Fibroblast of lung (primary cell): ENCODE measurements at places on chromosomes 7 and 10.

DNA sequence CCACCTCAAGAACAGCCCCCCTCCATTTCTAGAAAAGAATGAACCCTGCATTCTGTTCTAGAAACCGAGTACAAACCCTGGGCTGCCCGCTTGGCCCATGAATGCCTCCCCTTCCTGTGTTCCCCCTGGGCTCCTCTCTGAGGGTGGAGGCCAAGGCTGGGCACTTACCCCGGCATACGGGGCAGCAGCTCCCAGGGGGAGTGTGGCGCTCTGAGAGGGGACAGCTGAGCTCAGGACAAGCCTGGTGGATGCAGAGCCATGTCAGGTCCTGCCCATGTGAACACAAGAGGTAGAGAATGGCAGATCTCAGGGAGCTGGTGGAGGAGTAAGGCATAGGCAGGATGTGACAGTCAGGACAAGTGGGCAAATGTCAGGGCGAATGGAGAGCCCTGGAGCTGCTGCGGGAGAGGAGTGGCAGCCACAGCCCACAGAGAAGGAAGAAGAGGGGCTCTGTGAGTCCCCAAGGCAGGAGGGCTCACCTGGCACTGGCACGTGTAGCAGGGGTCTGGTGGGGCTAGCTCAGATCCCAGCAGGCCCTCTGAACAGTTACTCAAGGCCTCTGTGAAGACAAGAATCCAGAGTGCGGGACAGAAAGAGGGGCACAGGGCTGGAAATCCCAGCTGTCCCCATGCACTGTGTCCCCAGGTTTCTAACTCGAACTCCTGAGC lies 18.9 kb downstream of the ATP6V1F start:
- no peak for DNase-seq

- no peak for DNase-seq
Observed at GRCh38 chr10:129814681-129815646, 149.1 kb downstream of the EBF3 start.

DNA sequence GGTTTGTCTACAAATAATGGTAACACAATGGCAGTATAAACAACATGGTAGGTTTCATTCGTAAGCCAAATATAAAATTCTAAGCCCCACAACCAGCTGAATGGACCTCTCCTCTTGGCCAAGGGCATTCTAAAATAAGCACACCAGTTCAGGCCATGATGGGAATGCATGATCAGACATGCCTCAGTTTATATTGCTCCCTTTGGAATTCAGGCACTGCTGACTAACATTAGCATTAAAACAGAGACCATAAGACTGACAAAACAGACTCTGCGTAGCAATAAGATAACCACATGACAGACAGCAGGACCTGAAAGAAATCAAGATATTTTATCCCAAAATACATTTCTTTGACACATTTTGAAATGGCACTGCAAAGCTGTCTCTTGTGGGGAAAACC lies 125.8 kb downstream of the FAM107B start:
- no peak for DNase-seq

DNA sequence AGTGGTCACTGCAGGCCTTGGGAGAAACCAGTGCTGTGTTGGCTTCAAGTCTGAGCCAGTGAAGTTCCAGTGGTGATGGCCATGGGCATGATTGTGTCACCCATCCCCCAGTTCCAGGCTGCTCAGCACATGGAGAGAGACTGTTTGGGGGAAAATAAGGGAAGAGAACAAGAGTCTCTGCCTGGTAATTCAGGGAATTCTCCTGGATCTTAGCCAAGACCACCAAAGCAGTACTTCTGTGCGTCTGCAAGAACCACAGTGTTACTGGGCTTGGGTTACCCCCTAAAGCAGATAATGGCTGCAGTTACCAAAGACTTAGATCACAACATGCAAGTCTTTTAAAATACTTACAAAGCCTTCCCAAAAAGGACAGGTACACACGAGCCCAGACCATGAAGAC lies 225.0 kb upstream of the SEMA3C start:
- no peak for DNase-seq

DNA sequence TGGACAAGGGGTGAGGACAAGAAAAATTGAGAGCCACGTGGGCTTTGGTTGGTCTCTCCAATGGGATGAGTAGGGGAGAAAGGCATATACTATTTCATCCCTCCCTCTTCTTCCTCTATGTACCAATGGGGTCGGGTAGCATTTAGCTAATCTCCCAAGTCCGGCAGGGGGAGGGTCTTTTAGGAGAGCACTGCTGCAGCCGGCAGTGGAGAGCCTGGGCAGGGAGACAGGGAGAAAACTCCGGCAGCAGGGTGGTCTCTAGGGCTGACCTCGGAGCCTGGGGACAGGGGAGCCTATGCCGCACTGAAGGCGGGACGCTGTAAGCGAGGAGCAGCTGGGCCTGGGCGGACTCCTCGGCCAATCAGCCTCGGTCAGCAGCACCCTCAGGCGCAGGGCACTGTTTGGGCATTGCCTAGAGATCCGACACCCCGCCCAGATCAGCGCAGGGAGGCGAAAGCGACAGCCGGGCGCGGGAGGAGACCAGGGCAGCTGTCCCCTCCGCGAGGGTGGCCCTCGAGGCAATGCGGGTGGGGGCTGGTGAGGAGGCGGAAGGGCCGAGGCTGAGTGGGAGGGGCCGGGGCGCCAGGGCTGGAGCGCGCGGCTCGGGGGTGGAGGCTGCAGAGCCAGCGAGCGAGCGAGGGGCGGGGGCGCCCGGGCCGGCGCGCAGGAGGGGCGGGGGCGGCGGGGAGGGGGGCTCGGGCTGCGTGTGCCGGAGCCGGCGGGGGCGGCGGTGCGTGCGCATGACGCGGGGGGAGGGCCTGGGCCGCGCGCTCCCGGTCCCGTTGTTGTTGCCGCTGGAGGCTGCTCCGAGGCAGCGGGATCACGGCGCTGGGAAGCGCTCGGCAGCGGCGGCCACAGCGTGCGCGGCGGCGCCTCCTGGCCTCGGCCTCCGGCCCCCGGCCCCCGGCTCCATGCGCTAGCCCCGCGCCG lies at the start of gene AGAP3:
TSS of gene AGAP3 (plus strand) at position 785 of the 930 bp plus-strand sequence. CDS start 267 bp downstream, outside the sequence.
- DNase-seq, result peak; percentile 80

DNA sequence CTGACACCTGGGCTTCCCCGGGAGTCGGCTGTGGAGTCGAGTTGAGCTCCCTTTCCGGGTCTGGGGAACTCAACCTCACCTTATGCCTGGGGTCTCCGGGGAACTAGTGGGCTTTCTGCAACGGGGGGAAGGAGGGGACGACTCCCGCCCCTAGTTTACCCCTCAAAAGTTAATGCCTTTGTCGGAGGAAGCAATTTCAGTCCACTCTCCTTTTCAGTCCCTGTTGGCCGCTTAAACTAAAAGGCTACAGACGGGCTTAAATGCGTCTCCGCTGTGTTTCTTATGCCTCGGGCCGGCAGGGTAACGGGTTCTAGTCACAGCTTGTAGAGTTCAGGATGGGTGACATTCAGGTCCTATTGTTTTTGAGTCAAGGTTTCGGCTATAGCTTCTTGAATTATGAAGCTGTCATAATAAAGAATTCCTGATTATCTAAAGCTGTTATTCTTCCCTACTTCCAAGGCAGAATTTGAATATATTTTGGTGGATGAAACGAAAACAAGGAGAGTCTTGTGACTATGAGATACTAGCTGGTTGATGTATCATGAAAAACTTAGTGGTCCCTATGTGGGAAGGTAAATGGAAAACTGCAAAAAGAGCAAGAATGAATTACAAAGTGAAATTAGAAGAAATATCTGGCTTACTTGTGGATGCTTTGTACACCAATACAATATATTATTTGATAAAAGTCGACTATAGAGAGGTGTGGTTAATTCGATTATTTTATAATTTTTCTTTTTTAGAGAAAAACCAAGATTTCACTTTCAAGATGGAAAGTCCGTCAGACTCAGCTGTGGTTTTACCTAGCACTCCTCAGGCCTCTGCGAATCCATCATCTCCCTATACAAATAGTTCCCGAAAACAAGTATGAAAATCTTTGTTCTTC lies 495 bp downstream of the SFR1 start:
- DNase-seq, result peak; percentile 20
